Esophagus squamous epithelium (tissue), 5 donors: ENCODE measurements at places on chromosomes 7 and 10. TPM values are rescaled to one million over a fixed set of nuclear protein-coding genes. Genes with fewer than 3 reads are reported as not detected.

DNA sequence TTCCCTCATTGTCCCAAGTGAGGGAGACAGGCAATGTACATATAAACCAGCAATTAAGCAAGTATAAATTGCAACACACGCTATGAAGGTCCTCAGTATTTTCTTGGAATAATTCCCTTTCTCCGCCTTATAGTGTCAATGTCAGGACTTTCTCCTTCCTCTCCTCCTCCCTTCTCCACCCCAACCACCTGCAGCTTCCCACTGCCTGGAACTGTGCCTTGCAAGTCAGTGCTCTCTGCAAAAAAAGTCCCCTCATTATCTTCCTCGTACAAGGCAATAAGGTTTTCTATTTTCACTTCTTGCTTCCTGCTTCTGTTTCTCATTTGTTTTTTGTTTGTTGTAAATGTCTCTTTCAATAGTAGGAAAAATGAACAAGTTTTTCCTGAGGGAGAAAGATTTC, 111.7 kb downstream of the GPR26 start:
- DNase-seq: no peak

DNA sequence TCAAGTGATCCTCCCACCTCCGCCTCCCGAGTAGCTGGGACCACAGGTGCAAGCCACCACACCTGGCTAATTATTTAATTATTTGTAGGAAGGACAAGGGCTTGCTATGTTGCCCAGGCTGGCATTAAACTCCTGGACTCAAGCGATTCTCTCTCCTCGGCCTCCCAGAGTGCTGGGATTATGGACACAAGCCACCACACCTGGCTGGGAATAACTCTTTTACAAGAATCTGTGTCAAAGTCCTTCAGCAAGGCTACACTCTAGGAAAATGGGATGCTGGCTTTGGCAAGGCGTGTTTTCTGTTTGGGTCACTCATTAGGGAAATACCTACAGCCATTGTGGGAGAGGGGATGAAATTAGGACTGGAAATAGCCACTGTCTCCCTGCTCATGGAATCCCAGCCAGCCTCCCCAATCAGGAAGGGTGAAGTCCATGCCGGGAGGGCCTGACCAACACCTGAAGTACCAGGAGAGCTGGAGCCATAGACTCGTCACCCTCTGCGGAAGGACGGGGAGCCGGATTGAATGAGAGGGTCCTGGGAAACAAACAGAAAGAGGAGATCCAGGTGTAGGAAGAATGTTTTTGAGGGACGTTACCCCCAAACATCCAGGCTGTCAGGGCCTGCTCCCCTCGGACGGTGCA, 72.2 kb upstream of the MYL10 start:
- no peak for DNase-seq

DNA sequence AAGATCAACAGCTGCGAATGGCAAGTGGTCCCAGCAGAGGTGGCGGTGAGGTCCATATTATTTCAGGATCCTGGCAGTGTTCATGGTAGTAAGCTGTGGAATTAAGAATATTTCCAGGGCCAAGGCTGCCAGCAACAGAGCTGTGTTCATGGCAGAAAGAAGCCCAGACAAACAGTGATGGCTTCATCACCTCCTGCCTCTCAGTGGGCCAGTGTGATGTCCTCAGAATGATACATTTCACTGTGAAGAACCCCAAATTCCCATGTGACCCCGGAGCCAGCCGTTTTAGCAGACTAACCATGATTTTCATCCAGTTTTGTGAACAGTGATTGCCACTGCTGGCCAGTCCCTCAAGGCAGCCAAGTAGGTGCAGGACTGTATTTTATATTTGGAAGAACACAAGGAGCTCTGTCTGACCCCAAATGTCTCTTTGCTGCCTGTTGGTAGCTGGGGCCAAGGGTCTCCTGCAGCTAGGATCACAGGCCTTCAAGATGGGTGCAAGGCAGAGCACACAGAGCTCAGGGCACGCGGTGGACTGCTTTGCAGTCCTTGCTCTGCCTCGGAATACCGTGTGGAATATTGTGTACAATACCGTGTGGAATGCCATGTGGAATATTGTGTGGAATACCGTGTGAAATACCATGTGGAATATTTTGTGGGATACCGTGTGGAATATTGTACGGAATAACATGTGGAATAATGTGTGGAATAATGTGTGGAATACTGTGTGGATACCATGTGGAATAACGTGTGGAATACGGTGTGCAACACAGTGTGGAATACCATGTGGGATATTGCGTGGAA, 132.3 kb upstream of the CHST15 start:
- no peak for DNase-seq

Gene GRID1
- total RNA-seq: 2.7 TPM

Gene FUOM
- total RNA-seq: 17.7 TPM

DNA sequence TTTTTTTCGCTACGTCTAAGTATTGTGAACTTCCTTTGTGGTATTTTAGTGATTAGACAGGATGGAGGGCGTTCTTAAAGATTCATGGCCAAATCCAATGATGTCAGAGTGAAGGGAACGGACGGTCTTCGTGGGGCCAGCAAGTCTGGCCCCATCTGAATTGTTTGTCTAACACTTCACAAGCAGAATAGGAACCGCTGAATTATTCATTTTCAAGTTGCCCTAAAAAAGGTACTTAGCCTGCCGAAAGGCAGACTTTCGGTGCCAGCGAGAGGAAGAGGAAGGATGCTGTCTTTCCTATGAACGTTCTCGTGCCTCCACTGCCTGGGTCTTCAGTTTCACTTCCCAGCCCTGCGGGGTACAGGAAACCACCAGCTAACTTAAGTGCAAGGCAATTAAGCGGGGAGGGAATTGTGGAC, 145.7 kb upstream of the SH2B2 start:
- no peak for DNase-seq
